Activated CD8-positive, alpha-beta memory T cell treated with anti-CD3 and anti-CD28 coated beads for 1 hour (primary cell): ENCODE measurements at places on chromosomes 2 and 18.

DNA sequence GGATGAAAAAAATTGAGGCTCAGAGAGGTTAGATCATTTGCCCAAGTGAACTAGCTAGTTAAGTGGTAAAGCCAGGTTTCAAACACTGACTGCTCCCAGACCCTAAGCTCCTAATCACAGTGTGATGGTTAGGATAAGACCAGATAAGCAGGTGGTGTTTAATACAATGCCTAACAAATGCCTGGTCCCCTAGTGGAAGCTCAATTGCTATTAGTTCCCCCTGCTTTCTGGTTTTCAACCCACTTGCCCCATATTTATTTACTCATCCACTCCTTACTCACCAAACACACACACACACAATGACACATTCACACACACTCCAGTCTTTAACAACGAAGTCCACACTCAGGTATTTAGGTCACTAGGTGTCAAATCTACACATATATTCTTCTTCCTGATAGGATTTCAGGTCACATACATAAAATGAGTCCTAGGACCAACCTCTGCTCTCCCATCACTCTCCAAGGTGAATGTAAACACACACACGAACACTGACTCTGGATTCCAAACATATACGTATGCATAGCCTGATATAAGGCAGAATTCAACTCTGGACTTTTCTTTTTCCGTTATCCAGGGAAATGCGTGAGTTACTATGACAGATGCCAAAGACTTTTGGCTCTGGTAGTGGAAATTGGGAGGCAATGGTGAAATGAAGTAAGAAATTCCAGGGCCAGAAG is 73.6 kb upstream of the TSPYL6 start:
- no peak for DNase-seq

GRCh38 chr2:146602856-146603255 is 1242.0 kb upstream of the ACVR2A start:
- DNase-seq: no peak

- DNase-seq: no peak
Measured at GRCh38 chr18:24346254-24346653, 51.4 kb downstream of the OSBPL1A start.

DNA sequence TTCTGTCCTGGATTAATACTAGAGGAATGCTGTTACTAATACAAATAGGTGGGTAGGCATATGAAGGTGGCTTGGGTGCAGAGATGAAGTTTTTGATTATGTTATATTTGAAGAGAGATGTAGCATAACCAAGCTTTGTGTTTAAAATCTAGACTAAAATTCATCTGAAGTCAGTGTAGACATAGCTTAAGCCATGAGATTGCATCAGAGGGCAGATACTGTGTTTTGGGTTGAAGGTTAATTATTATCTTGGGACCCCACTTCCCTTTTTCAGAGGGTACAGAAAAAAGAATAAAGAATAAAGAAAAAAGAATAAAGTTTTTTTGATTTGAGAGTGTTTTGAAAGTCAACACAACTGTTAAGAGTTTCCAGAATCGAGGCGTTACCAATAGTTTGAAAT is 13.0 kb downstream of the PPM1B start:
- DNase-seq: no peak

- no peak for DNase-seq
Measured at GRCh38 chr2:7956126-7956689, 725.6 kb upstream of the ID2 start.

DNA sequence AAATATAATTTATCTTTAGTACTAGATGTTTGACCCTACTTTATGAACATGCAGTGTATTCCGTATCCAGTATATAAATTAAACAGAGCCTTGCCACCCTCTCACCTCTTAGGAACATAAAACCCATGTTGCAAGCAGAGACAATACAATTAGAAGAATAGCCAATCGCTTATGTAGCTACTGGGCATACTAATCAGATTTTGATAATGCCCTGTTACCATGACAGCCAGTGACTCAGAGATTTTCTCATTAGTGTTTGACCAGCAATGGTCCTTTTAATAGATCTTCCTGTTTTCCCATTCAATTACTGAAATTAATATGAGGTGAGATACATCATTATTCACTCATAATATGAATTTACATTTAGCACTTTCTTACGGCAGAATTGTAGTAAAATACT is 547.3 kb upstream of the VWC2L start:
- DNase-seq: no peak

DNA sequence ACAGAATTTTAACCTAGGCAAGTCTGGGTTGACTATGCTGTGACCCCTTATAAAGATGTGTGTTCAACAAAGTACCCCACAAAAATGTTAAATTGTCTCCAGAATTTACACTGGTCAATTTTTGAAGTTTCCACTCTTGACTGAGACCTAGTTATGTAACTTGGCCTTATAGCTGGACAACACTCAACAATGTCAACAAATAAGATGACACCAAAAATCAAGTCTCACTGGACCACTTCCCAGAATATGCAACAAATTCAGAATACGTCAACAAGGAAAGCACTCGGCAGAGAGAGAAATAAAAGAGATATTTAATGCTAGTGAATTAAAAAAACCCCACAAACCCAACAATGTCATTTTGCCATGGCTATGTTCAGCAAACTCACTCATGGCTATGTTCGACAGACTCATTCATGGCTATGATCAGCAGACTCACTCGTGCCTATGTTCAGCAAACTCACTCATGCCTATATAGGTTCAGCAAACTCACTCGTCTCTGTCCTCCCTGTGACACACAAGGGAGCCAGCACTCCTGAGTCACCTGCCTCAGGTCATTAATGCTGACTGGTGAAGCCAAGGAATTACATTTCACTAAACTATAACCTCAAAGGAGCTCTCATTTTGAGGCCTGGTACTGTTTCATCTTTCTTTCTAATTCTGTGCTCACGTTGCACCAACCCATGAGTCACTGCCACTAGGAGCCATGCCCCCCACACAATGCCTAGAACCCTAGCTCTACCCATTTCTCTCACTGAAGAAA is 72.7 kb downstream of the PTPN2 start:
- no peak for DNase-seq

DNA sequence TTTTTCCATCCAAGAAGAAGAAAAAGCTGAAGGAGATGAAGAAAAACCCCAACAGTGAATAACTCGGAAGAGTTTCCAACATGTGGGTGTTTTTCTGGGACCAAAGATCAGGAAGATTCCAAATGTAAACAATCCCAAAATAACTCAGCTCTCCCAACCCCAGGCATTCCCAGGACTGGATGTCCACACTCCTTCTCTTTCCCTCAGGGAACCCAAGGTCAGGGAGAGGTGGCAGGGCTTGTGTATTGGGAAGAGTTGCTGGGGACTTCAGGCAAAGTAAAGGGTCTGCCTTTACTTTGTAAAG is 268.0 kb downstream of the DYSF start:
- DNase-seq: no peak

- no peak for DNase-seq
Measured at GRCh38 chr2:33056170-33056569, 109.4 kb downstream of the LTBP1 start.

DNA sequence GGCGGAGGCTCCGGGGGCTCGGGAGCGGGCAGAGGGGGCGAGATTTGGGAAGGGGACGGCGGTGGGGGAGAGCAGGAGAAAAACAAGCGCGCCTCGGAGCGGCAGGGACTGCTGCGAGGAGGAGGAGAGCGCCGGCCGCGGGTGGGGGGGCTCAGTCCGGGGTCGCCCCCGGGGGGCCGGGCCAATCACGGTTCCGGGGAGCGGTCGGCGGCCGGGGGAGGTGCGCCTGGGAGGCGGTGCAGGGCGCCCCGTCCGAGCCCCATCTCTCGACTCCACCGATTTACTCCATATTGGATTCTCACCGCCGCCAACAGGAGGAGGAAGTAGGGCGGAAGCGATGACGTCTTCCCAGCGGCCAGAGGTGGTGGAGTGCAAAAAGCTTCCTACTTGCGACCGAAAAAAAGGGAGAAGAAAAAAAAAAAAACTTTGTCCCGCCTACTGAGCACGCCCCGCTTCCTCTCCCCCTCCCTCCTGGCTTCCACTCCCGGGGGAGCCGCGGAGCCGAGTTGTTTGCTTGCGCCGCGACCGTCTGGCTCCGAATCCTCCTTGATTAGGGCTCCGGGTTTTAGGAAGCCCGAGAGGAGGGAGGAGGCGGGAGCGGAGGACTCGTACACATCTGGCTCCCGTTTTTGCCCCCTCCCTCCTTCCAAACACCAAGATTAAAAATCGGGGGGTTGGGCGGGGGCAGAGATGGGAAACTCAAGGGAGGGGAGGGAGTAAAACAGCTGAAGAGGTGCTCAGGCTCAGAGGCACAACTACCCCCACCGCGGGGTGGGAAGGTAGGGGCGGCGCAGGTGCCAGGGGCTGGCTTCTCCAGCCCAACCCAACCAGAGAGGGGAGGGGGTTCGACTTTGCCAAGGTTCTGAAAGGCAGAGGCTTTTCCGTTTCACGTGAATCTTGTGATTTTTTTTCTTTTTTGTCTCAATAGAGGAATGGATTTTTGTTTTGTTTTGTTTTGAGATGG is at the start of gene SPRED2:
SPRED2 (minus strand) TSS at position 373 of the 964 bp plus-strand sequence. CDS start 612 bp downstream, outside the sequence.
- DNase-seq: no peak

DNA sequence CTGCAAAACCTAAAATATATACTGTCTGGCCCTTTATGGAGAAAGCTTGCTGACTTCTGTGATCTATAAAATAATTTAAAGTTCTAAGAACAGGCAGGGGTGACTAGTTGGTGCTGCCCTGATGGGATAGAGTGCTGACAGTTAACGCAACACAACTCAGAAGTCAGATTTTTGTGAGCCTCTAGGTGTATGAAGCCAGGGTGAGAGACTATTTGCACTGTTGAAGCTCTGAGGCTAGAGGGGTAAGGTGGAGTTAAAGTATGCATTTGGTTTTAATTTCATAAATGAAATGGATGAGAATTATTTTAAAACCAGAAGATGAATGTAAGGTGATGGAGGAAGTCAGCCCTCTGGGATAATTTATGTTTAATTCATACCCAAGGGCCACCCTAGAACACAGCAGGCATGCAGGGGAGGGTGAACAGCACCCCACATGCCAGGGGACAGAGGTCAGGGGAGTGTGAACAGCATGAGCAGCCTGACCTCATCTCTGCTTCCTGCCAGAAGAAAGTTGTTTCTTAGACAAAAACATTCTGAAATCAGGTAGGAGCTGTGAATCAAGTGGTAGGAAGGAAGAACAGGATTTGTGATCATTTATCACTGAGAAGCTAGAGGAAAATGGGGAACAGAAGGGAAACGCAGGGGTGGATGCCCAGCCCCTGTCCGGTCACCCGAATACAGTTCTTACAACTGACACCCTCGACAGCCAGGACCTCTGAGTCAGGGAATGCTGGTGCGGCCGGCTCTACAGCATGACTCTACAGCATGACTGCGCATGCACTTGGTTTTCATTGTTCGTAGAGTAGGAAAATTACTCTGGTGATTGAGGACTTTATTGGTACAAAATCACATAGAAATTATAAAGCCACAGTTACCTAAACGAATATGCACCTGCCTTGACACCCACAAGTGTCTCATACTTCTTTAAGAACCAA is 93.1 kb downstream of the MBP start:
- DNase-seq: no peak

- no peak for DNase-seq
Measured at GRCh38 chr2:31047599-31047998, 90.6 kb downstream of the GALNT14 start.

DNA sequence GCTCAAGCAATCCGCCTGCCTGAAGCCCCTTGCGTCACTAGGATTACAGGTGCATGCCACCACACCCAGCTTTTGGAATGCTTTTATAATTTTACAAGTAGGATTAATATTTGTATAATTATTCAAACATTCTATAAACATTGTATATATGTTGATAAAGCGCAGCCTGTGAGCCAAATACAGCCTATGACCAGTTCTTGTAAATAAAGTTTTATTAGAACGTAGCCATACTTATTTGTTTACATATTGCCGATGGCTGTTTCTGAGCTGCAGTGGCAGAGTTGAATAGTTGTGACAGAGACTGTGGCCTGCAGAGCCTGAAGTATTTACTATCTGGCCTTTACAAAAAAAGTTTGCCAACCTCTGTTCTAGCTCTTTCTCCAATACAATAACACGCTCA is 232.6 kb downstream of the OTX1 start:
- no peak for DNase-seq

DNA sequence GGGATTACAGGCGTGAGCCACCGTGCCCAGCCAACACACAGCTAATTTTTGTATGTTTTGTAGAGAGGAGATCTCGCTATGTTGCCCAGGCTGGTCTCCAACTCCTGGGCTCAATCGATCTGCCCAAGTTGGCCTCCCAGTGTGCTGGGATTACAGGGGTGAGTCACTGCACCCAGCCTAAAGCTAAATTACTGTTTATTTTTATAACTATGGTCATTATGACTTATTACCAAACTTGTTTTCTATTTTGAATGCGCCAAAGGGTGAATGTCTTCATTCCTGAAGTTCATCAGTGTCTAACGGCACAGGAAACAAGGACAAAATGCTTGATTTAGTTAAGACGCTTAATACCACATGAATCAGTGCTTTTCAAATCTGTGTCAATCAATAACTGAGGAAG is 38.9 kb upstream of the GREB1L start:
- DNase-seq: no peak

DNA sequence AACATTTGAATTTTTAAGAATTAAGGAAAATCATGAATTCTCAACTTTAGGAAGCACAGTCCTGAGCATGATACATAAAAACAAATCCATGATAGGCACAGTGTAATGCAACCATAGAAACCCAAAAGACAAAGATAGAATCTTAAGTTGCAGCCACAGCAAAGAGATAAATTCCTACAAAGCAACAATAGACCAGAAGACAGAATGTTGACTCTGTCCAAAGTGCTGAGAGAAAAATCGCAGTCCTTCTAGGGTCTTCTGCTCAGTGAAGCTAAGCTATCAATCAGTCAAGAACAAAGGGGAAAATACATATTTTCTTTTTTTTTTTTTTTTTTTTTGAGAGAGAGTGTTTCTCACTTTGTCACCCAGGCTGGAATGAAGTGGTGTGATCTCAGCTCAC is 22.0 kb upstream of the FHOD3 start:
- no peak for DNase-seq

DNA sequence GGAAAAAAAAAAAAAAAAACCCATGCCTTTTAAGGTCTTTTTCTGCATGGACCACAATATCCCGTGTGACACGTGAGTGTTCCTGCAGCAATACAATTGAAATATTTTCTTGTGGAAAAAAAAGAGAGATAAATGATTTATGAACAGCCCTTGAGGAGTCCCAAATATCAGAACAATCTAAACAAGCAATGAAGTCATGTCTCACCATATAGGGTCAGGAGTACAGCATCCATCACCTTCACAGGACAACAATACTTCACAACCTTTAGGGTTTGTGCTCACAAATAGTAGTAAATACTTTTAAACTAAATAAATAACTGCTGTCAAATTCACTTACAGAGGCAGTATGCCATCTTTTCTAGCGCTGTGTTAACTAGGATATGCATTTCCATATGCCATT is 87.9 kb downstream of the ZEB2 start:
- DNase-seq: no peak

- DNase-seq: no peak
Measured at GRCh38 chr18:48098538-48098937, 168.1 kb upstream of the SMAD2 start.

DNA sequence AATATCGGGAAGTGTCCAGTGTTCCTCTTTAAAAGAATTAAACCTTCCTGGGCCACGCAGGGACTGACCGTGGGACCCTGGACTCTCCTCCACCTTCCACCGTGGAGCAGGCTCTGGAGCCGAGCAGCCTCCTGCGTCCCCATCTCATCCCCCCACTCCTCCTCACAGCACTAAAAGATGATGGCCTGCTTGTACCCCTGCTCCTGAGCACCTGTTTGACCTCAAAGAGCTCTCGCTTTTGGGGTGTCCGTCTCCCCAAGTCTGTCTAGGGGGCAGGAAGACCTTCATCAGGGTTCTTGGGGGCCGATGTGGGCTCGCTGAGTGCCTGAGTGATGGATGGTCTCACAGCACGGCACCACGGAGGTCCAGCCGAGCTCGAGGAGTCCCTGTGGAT is 1.2 kb upstream of the SDC1 start:
- DNase-seq: no peak

GRCh38 chr2:60333264-60333663 is 220.2 kb downstream of the BCL11A start:
- DNase-seq: no peak
